ENCODE measurements at places on chromosomes 6 and 20. TPM values are rescaled to one million over a fixed set of nuclear protein-coding genes. Genes with fewer than 3 reads are reported as not detected.

- no peak overlapping the region for H3K27ac ChIP-seq
- peaks cover 40% of the 10 kb centered on the region for H3K4me1 ChIP-seq
- DNase-seq, result no peak
- H3K4me3 ChIP-seq, result no peak overlapping the region
Observed at GRCh38 chr20:59144179-59144830, 19.3 kb upstream of the ZNF831 start.

GRCh38 chr6:40666530-40666929 is 79.4 kb upstream of the LRFN2 start:
- H3K4me3 ChIP-seq, result no peak overlapping the region
- no peaks in the 10 kb centered on the region for H3K36me3 ChIP-seq
- no peak for DNase-seq
- no peaks in the 10 kb centered on the region for H3K4me1 ChIP-seq
- H3K27ac ChIP-seq, result no peak overlapping the region

- H3K4me3 ChIP-seq, result no peak overlapping the region
- H3K4me1 ChIP-seq, result no peaks in the 10 kb centered on the region
- no peaks in the 10 kb centered on the region for H3K36me3 ChIP-seq
- no peak overlapping the region for H3K27ac ChIP-seq
- no peak for DNase-seq
Observed at GRCh38 chr6:4670824-4671409, 105.3 kb upstream of the CDYL start.

DNA sequence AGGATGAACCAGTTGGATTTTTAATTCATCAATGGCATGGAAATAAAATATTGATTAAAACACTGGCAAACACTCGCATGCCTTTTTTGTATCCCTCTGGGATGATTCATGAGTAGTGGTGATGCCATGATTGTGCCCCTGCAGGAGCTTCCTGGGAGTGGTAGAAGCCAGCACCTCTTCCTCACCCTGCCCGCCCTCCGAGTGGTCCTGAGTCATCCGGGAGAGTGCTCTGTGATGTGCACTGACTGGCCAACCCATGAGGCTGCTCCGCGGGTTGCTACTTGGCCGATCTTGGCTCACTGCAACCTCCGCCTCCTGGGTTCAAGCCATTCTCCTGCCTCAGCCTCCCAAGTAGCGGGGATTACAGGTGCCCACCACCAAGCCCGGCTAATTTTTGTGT is 27.4 kb downstream of the GJA10 start:
- no peaks in the 10 kb centered on the region for H3K36me3 ChIP-seq
- no peaks in the 10 kb centered on the region for H3K27me3 ChIP-seq
- H3K4me1 ChIP-seq, result no peaks in the 10 kb centered on the region
- no peak overlapping the region for H3K4me3 ChIP-seq

DNA sequence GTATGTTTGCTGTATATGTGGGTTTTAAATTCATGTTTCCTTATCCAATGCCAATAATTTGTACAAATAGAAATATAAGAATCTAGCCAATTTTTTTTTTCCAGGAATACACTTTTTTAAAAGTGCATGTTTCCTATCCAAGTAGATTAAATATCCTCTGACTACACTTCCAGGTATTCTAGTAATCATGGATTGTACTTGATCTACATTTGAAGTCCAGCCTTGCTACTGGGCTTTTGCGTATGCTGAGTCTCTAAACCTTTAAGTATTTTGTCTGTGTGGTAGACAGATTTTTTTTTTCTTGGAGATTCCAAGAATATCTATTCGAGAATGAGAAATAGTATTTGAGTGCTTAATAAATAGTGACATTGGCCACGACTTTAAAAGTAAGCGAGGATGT is 188.3 kb downstream of the SASH1 start:
- H3K27ac ChIP-seq, result no peak overlapping the region
- no peaks in the 10 kb centered on the region for H3K36me3 ChIP-seq
- no peak for DNase-seq
- no peak overlapping the region for H3K4me3 ChIP-seq
- no peaks in the 10 kb centered on the region for H3K4me1 ChIP-seq
- no peaks in the 10 kb centered on the region for H3K27me3 ChIP-seq

GRCh38 chr6:72175916-72176315 is 289.6 kb downstream of the RIMS1 start:
- DNase-seq, result no peak
- H3K27ac ChIP-seq, result no peak overlapping the region
- H3K4me3 ChIP-seq, result no peak overlapping the region
- H3K36me3 ChIP-seq, result no peaks in the 10 kb centered on the region

DNA sequence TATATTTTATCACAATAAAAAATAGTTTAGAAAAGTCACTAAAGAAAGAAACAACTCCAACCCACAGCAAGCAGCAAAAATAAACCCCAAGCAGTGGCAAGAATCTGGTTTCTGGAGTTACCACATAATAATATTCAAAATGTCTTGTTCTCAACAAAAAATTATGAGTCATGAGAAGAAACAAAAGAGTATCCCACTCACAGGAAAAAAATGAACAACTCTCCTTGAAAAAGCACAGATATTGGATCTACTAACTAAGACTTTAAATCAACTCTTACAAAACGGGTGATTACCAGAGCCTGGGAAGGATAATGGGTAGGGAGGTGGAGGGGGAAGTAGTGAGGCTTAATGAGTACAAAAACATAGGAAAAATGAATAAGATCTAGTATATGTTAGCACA is 425.6 kb downstream of the PLCB1 start:
- no peak overlapping the region for H3K27ac ChIP-seq
- no peaks in the 10 kb centered on the region for H3K4me1 ChIP-seq
- H3K27me3 ChIP-seq, result no peaks in the 10 kb centered on the region
- DNase-seq, result no peak

GRCh38 chr6:139839506-139840156 is 465.2 kb upstream of the CITED2 start:
- peaks cover 24% of the 10 kb centered on the region for H3K4me1 ChIP-seq
- no peaks in the 10 kb centered on the region for H3K27me3 ChIP-seq
- H3K36me3 ChIP-seq, result no peaks in the 10 kb centered on the region
- H3K4me3 ChIP-seq, result no peak overlapping the region
- DNase-seq, result peak; percentile 6

BNIP5 gene
- 0.10 TPM for total RNA-seq

GRCh38 chr6:35265523-35265922 is 6.0 kb downstream of the ZNF76 start:
- H3K27me3 ChIP-seq, result no peaks in the 10 kb centered on the region
- H3K4me3 ChIP-seq, result no peak overlapping the region
- no peaks in the 10 kb centered on the region for H3K36me3 ChIP-seq
- no peak for DNase-seq

MYH7B gene
- total RNA-seq, result 0.66 TPM

GRCh38 chr20:8661229-8661952 is 407.5 kb upstream of the PLCB4 start:
- no peak for DNase-seq
- no peaks in the 10 kb centered on the region for H3K36me3 ChIP-seq
- no peaks in the 10 kb centered on the region for H3K4me1 ChIP-seq
- no peak overlapping the region for H3K4me3 ChIP-seq

BTNL2 gene
- not detected for total RNA-seq

SLC17A2 gene
- total RNA-seq, result not detected

DNA sequence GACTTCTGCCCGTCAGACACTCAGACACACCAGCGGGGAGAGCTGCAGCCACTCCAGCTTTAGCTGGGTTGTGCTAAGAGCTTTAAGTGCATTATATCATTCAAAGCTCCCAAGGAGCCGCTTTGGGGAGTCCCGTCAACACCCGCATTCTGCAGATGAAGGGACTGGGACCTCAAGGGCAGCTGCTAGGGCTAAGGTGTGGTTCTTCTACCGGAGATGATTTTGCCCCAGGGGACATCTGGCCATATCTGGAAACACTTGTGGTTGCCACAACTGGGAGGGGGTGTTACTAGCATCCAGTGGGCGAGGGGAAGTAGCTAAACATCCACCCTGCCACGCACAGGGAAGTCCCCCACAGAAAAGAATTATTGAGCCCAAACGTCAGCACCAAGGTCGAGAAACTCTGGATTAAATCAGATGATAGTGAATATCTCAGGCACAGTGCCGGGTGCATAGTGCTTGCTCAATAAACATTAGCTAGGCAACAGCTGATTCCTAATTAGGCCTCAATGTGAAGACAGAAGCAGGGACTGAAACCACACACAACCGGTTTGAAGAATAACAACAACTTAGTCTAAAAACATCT is 29.6 kb downstream of the PMEPA1 start:
- peak overlapping the region; percentile 3 for H3K4me3 ChIP-seq
- peak overlapping the region; percentile 96 for H3K27ac ChIP-seq
- DNase-seq, result peak; percentile 95
- no peaks in the 10 kb centered on the region for H3K27me3 ChIP-seq
- H3K36me3 ChIP-seq, result peaks cover 4% of the 10 kb centered on the region
- H3K4me1 ChIP-seq, result peaks cover 100% of the 10 kb centered on the region
